ENCODE measurements at places on chromosomes 4 and X.

DNA sequence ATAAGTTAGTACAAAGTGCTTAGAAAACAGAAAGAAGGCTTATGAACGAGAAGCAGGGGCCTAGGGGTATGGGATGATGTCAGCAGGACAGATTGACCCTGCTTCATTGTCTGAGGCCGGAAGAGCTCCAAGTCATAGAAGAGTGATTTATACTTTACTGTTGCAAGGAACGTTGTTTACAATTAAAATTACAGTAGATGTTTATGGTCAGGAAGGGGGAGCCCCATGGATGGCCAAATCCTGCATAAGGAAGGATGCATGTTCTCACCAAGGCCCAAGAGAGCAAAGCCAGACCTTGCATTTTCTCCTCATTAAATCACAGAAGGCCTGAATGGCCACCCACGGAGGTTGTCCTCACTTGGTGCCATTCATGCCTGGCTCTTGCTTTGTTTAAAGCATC is 115.3 kb downstream of the LDB2 start:
- no peak for DNase-seq

DNA sequence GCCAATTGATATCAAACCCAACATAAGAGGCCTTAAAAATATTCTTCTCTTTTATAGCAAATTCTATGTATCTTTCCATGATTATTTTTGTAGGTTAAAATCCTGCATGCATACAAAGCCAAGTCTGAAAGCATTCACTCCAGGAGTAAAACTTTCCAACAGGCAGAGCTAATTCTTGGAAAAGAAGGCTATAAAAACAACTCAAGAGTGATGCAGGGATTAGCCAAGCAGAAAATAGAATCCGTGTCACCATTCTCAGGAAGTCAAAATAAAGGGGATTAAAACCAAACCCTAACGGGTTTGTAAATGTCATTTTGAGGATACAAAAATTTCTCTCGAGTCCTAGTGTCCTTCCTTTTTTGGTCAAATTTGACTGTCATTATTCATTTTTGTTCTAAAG is 412.4 kb downstream of the DMD start:
- DNase-seq: no peak

DNA sequence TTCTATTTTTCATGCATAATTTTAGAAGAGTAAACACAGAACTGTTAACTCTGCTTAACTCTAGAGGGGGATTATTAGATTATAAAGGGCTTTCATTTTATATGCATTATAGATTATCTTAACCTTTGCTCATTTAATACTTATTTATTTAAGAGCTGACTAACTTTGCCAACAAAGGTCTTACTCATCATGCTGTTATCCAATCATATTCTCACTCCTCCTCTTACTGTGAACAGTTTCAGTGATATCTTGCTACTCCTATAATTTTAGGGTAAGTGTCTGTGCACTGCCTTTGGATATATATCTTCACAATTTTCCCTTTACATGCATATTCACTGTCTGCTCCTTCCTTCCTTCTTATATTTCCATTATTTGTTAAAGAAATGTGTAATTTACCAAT is 1814.9 kb downstream of the STIM2 start:
- no peak for DNase-seq

DNA sequence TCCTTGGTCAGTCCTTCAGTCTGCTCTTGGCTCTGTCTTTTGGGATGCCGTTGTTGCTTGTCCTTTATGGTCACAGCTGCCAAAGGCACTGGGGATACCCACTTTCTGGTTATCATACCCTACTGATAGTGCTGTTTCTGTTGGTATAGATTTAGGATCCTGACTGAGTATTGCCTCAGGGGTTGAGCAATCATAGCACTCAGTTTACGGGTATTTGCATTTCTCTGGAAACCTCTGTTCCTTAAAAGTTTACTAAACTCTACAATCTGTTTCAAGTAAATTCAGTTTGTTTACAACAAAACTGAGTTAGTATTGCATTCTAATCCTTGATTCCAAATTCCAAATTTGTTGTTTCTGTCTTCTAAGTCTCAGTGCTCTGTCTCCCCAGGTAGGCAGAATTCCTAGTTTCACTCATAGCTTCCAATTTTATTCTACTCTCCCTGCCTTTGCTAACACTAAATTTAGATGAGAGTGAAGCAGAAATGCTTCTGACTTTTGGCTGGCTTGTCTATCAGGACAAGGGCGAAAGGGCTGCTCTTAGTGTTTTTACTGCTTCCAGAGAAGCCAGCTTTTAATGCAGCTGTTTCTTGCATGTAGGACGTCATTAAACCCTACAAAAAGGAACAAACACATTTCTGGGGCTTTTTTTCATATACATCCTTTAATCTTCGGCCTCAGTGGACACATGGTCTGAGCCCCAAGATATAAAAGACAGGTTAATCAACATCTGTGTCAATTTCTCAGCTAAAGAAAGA is 17.2 kb upstream of the TET2 start:
- no peak for DNase-seq

GRCh38 chr4:105601406-105601805 is 49.0 kb downstream of the ARHGEF38 start:
- DNase-seq: no peak

DNA sequence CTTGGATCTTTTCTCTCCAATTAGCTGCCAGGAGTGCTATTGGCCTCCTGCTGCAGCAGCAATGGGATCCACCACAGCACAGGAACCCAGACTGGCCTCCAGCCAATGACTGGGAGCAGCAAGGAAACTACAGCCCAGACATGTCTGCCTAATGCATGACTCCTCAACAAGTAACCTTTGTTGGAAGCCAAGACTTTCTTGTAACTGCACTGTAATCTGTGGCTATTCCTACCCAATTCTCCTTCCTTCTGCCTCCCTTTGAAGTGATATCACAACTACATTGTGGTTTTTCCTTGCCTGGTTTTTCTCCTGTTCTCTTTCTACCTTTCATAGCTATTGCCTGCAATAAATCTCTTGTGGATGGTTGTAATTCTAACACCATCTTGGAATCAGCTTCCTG is 39.8 kb downstream of the SNCA start:
- no peak for DNase-seq

- DNase-seq: no peak
Observed at GRCh38 chr4:40747207-40747835, 2.4 kb upstream of the NSUN7 start.

GRCh38 chr4:82358847-82359246 is 14.9 kb downstream of the HNRNPD start:
- no peak for DNase-seq

DNA sequence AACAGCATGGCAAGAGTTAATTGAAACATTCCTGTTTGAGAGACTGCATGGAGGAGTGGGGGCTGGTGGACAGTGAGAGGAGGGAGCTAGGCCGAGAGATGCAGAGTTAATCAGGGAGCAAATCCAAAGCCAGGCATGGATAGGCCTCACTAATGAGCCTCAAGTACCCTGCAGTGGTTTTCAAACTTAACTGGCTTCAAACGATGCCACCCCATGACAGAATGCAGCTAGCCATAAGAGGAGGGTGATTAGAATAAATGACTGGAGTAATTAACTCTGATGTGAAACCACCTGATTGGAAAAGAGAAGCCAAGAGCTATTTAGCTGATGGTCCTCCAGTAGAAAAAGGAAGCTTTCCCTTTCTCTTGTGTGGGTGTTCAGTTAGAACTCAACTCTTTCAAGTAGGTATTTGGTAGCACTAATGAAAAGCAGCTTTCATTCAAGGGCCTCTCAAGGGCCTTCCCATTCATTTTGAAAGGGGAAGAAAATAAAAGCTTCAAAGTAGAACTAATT is 215.4 kb upstream of the MAB21L2 start:
- no peak for DNase-seq

GRCh38 chr4:184643731-184644130 is 5.5 kb downstream of the CASP3 start:
- DNase-seq: no peak

DNA sequence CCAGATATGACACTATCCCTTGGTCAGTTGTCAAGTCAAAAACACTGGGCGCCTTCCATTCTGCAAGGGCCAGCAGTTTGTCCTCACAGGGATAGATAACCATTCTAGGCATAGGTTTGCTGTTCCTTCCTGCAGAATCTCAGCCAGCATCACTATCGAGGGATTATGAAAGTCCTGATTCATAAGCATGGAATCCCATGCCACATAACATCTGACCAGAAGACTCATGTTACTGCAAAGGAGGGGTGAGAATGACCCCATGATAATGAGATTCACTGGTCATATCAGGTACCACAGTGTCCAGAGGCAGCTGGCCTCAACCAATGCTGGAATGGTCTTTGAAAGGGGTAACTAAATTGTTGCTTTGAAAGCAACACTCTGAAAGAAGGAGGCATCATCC is 84.7 kb downstream of the OTC start:
- no peak for DNase-seq

- peak; percentile 86 for DNase-seq
Observed at GRCh38 chrX:154478728-154479622, at the start of gene LAGE3. Gene LAGE3, minus strand, starts transcription at chrX:154479281. Its CDS starts 366 bp downstream, at chrX:154478915.

DNA sequence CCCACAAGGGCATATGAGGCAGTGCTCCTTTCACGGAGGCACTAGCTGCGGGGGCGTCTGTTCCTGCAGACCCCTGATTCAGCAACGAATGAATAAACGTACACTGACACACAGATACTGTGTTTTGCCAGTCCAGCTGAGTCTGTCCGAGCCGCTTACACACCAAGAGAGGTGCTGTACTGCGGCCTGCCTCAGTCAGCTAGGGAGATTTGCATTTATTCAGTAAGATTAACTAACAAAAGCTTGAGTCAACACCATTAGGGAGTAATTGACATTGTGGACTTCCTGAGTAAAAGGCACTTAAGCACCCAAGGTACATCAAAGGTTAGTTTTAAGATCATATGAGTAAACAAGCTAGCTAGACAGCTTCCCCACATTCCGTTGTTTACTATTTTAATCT is 31.0 kb upstream of the BEX4 start:
- DNase-seq: no peak

- DNase-seq: no peak
Observed at GRCh38 chr4:10491401-10491800, 34.2 kb upstream of the ZNF518B start.

DNA sequence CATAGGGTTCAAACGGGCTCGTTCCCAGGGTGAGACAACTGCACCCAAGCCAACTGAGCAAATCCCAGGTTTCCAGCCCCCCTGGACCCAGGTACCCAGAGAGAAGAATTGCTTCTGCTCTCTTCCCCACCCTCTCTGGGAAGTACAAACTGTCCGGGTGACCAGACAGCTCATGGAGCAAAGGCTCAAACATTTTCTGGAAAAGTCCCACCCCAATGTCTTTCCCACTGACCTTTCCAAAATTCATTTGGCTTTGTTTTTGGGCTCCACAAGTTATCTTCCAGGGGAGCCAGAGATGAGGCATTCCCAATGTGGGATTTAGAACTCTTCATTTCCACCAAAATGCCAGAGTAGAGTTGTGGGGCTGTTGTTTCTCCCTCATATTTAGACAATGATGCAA is 80.2 kb upstream of the PLAC1 start:
- no peak for DNase-seq

DNA sequence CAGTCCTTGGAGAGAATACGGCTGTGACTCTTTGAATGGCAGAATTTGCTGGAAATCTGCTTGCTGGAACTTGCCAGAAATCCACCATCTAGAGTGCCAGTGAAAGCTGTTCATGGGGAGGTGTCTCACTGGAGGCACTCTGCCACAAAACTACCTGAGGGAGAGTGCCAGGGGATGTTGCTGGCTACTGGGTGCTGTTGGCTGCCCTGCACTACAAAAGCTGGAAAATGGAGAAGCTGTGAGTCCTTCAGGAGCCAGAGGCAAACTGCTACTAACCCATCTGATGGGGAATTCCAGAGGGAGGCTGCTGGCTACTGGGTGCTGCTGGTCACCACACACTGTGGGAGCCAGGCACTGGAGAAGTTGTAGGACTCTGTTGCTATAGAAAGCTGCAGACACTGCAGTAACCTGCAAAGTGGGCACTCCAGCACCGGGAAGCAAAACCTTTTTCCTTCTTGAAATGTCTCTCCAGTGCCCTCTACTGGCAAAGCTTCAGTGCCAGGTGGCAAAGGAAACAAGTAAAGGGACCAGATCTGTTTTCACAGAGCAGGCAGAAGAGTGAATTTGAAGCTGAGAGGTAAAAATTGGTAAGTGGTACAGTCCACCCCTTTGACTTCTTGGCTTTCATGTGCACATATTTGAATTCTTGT is 47.8 kb upstream of the HSD17B10 start:
- peak; percentile 1 for DNase-seq

GRCh38 chr4:121791481-121791880 is 9.6 kb upstream of the EXOSC9 start:
- DNase-seq: no peak

- DNase-seq: no peak
Observed at GRCh38 chrX:100512471-100512870, 72.3 kb upstream of the TNMD start.

- DNase-seq: no peak
Observed at GRCh38 chr4:154367659-154368058, 123.9 kb downstream of the DCHS2 start.

DNA sequence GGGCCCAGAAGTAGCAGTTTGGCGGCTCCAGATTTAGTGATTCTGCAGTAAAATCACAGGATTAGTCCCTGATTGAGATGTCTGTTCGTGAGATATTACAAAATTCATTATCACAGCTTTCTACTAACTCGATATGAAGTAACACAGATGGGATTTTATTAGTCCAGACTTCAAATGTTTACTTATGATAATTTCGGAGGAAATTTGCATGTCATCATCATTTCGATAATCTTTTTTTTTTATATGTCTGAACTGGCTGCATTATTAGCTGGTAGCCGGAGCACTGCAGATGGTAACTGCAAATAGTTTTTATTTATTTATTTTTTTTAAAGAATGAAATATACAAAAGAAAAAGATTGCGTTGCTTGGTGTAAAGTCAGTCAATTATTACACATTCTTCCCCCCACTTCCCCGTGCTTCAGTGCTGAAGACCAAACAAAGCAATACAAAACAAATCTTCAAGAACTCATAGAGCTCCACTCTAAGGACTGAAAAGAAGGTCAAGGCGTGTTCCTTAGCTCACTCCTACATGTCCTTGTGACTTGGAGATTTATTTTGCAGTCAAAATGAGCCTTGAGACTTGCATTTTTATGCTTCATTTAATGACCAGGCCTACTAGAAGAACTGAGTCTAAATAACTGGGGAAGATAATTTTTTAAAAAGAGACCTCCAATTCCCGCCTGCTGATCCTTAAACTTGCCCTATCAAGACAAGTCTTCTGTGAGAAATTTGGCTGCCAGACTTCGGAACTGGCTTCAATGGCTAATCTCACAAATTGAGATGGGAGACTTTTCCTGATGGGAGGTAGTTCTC is 11.7 kb upstream of the PITX2 start:
- no peak for DNase-seq

GRCh38 chr4:153205757-153206156 is 1.5 kb downstream of the TRIM2 start:
- DNase-seq: no peak

DNA sequence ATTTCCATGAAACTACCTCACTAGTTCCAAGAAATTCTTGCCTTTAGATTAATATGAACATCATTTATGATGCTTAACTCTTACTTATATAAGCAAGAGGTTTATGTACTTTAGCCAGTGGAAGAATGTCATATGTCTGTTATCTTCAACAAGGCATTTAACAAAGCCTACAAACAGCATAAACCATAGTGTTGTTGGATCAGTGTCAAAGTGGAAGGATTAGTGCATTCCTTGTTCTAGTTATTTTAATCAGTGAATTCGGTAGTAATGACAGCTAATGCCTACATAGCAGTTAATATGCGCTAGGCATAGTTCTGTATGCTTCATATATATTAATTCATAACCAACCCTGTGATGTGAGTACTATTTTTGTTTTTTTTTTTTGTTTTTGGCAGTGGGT is 3.1 kb downstream of the PI4K2B start:
- no peak for DNase-seq

Measured in stimulated activated CD8-positive, alpha-beta memory T cell treated with anti-CD3 and anti-CD28 coated beads, Interleukin-15, amount 100 ng/mL, for 4 hours (primary cell).